ENCODE measurements at places on chromosomes 11 and 22.

DNA sequence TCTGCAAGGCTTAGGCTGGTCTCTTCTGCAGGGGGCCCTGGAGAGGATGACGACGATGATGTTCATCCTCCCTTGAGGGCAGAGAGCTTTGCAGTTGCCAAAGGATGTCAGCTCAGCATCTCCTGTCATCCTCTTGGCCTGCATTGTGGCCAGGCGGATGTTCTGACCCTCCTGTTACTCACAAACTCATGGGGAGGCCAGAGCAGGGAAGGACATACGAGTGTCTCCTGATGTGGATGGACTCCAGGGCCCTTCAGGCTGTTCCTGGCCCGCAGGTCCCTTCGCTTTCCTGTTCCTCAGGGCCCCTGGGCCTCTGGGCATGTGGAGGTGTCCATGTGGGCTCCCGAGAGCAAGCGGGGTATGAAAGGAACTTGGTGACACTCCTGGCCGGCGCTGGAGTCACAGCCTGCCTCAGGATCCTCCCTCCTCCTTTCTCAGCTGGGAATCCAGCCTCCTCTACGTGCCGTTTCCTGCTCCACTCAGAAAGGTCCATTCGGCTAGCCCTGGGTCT lies 8.5 kb downstream of the ADORA2A start:
- DNase-seq = no peak

DNA sequence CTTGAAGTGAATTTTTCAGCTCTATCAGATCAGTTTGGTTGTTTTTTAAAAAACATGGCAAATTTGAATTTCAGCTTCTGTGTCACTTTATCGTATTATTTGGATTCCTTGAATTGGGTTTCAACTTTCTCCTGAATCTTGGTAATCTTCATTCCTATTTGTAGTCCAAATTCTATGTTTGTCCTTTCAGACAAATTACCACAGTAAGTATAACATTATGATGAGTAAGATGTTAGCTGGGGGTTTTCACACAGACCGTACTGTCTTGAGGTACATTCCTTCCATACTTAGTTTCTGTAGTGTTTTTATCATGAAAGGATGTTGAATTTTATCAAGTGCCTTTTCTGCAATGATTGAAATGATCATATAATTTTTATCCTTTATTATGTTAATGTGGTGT lies 28.0 kb downstream of the OR5B17 start:
- no peak for DNase-seq

DNA sequence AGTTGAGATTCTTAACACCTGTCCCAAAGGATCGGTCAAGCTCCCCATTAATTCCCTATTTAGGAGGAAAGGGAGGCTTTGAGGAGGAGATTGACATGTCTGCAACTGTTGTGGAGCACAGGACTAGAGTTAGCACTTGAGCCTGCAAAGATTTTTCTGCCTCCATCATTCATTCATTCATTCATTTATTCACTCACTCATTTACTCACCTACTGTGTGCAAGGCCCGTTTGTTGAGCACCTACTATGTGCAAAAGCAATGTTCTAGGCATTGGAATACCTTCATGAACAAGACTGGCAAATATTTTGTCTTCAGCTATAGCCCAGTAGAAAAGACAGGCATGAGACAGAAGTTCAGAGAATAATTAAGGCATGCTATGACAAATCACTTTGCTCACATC lies 43.2 kb upstream of the CD82 start:
- no peak for DNase-seq

- DNase-seq = no peak
These were observed at the start of gene PHLDA2 for GRCh38 chr11:2928605-2929530. PHLDA2 (minus strand) TSS chr11:2929420; CDS start chr11:2929364, 56 bp downstream.

DNA sequence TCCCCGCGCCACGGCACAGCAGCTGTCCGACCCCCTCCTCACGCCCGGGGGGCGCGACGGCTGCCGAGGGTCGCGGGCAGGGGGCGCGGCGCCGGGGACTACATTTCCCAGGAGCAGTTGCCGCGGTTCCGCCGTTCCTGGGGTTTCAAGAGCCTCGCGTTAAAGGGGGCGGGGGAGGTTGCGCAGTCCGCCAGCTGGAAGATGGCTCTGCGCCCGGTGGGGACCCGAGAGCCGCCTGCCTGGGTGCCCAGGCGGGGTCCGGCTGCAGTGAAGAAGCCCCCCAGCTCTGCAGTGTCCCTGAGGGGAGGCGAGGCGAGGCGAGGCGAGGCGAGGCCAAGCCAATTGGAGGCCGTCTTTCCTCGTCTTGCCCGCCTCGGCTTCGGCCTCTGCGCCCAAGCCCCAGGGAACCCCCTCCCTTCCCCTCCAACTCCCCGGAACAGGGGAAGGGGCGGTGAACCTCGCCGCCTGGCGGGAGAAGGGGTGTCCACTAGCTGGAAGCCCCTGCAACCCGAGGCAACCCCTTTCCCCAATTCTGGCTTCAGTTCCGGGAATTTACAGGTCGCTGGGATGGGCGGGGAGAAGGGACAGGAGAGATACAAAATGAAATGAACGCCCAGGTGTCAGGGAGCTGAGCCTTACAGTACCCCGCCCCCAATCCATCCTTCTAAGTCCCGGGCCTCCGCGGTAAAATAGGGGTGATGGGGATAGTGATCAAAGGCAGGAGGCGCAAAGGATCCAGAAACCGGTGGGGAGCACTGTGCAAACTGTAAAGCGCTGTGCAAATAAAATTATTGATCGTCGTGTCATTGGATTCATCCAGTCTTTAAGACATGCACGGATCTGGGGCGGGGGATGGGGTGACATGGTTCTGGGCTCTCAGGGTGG lies 5.2 kb upstream of the GCAT start:
- DNase-seq = no peak

DNA sequence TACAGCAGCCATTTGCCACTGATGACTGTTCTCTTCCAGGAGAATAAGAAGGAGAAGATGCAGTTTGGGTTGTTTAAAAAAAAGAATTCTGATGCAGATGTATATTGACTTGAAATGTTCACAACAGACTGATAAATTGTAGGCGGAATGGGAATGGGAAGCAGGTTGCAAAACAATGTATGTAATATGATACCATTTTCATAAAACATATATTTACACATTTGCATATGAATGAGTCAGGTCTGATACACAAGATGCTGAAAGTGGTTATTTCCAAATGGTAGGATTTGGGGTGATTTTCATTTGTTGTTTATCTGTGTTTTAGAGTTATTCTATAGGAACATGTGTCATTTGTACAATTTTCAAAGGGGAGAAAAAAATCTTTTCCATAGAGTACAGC lies 9.0 kb upstream of the RCN1 start:
- no peak for DNase-seq

GRCh38 chr11:46826310-46827044 lies 19.6 kb downstream of the CKAP5 start:
- DNase-seq = no peak

GRCh38 chr11:25769287-25769686 lies 562.6 kb upstream of the ANO3 start:
- no peak for DNase-seq

DNA sequence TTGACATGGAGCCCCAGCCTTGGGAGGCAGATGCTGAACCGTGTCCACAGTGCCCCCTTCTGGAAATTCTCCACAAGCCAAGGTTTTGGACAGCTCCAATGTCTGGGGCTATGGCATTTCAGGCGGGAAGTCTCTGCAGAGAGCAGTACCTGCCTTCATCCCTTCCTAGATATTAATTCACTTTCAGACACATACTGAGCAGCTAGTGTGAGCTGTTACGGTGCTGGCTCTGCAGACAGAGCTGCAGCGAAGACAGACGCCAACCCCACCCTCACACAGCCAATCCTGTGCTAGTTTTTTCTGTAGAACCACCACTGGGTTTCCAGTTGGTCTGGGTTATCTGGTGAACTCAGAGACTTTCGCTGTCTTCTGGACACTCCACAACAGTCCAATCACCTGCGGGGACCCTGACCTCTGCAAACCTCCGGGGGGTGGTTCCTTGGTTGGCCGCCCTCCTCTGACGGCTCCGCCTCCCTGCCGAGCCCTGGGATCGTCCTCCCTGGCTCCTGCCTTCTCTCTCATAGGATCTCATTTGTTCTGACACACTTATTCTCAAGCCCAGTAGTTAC lies 9.1 kb downstream of the LMF2 start:
- no peak for DNase-seq

- no peak for DNase-seq
These were observed 28.0 kb downstream of the OR8D1 start for GRCh38 chr11:124285610-124286344.

DNA sequence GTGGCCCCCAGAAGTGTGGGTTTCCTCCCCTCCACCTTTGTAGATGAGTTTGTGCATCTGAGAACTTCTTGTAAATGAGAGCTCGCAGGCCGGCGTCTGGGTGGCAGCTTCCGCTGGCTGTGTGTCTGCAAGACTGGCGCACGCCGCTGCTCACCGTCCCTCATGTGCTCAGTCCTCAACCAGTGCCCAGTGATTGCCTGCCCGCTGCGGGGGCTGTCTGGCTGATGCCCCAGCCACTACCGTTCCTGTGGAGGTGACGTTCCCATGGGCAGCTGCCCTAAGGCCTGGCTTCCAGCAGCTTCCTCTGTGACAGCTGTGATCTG lies 8.8 kb downstream of the TBX1 start:
- DNase-seq = no peak

GRCh38 chr11:104146421-104146820 lies 17.5 kb downstream of the PDGFD start:
- no peak for DNase-seq

DNA sequence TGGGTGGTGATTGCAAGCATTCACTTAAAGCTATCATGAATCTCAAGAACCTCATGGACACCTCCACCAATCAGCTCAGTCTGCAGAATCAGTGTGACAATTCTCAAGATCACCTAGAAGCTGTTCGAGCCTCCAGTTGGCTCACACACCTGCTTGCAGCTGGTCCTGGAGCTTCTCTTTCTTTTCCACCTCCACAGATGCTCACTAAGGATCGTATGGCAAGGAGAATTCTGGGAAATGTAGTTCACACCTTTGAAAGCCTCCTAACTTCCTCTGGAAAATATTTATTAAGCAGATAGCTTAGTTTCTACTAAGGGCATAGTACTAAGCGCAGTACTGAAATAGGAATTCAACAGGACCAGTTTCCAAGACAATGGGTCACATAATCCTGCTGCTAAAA lies 26.2 kb downstream of the FSHB start:
- DNase-seq = no peak

DNA sequence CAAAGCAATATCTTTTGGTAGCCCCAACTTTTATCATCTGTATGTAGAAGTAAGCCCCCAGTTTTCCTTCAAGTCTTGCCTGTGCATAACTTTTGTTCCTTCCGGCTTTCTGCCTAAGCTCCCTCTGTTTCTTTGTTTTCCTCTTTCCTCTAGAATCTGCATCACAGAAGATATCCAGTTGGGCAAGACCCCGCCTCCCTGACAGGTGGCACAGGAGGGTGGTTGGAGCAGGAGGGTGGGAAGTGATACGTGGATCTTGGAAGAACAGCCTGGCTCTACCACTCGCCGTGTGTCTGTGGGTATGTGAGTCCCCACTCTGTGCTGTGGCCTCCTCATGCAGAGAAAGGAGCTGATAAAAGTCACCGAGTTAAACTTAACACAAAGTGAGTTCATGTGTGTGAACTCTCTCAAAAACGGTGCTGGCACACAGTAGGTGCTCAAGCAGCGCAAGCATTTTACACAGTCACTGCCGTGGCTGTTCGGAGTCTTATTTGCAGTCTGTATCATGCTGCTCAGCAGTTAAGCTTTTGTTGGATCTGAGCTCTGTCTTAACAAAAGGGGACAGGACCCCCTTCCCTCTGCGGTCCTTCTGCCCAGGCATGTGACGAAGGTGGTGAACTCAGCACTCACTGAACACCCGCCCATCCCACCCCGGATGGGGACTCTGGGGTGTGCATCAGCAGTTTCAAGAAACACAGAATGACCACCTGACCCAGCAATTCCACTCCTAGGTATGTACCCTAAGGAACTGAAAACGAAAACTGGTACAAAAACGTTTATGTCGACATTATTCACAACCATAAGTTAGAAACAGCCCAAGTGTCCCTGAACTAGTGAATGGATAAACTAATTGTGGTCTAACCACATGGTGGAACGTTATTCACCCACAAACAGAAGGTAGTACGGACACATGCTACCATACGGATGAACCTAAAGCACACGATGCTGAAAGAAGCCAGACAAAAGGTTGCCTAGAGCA lies 249.1 kb downstream of the CTTN start:
- DNase-seq = no peak

DNA sequence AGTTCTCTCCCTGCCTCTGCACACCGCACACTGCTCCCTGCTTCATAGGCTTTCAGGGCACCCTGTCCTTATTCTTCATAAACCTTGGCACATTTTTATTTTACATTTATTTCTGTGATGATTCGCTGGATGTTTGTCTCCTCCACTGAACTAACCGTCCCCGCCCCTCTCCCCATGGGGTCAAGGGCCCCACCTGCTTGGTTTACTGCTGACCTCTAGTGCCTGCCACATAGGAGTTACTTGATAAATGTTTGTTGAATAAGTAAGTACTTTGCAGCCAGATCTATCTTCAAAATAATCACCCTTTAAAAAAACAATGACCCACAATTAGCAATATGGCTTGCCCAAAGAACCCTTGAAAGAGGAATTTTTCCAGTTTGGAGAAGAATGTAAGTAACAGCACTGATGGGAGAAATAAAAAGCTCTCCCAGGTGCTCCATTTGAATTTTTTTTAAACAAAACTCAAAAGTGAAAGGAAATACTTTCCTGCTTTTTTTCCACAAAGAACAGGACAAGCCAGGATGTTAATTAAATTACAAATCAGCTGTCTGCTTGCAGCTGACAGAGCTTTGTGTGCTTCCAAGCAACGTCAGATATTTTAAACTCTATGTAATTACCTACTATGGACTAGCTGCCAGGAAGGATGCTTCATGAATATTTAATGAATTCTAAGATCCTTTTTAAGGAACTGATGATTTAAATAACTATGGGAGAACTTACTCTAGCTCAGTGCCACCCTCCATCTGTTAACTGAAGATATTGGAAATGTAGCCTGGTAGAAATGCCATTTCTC lies 1083.6 kb downstream of the DLG2 start:
- no peak for DNase-seq

- no peak for DNase-seq
These were observed 156.4 kb downstream of the SWAP70 start for GRCh38 chr11:9820260-9820659.

GRCh38 chr11:9017773-9018172 lies 14.0 kb upstream of the NRIP3 start:
- DNase-seq = no peak

DNA sequence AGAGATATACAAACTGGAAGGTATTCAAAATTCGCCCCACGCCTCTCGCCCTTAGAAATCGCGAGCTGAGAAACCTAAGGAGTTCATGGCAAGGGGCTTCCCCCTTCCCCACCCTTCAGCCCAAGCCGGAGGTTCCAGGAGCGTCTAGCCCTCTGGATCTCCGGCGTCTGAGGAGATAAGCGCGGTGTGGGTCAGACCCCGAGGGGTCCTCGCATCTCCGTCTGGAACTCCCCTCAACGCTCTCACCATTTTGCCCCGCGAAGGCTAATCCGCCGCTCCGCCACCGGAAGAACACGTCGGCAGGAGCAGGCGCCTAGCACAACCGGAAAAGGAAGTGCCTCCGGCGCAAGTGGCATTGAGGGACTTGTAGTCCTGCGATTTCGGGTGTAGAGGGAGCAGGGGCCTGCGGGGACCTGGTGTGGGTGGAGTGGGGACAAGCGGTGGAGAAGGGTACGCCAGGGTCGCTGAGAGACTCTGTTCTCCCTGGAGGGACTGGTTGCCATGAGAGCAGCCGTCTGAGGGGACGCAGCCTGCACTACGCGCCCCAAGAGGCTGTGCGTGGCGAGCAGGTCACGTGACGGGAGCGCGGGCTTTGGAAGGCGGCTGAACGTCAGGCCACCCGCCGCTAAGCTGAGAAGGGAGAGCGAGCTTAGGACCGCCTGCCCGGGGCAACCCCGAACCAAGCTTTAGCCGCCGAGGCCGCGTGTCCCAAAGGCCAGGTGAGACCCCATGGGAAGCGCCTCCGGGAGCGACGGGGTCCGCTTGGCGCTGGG lies at the start of the genes FEN1 and TMEM258:
TSS of gene FEN1 (plus strand) at position 602 of the 773 bp plus-strand sequence. CDS start 2,451 bp downstream, outside the sequence.
TSS of gene TMEM258 (minus strand) at position 290 of the 773 bp plus-strand sequence. CDS start at position 249, 41 bp downstream.
- DNase-seq = peak; percentile 80
